ENCODE measurements at places on chromosomes 1 and 21. TPM values are rescaled to one million over a fixed set of nuclear protein-coding genes. Genes with fewer than 3 reads are reported as not detected.

DNA sequence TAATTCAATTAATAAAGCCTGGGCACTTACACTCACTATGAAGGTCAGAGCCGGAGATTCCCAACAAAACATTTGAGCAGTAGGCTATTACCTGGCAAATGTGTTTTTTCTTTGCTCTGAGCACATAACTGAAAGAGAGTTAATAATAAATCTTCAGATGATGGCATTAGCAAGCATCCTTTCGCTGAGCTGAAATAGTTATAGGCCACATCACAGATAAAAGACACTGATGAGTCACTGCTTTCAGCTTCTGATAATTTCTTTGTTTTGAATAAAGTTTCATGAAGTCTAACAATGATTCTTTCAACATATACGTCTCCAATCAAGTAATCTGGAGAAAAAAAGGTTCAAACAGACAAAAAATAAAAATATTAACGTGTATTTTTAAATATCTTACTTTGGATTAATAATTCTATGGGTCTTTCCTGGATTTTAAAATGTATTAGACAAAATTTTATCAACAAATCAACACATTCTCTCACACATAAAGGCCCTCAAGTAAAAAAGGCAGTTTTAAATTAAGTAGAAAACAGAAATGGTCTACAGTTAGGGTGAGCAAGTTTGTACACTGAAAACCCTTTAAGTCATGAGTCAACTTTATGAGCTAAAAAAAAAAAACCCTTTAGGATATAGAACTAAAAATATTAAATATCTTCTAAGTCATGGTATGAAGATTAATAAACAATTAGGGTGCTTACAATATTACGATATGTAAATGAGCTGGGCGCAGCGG, 33.1 kb downstream of the LTN1 start:
- peak; percentile 61 for DNase-seq

DNA sequence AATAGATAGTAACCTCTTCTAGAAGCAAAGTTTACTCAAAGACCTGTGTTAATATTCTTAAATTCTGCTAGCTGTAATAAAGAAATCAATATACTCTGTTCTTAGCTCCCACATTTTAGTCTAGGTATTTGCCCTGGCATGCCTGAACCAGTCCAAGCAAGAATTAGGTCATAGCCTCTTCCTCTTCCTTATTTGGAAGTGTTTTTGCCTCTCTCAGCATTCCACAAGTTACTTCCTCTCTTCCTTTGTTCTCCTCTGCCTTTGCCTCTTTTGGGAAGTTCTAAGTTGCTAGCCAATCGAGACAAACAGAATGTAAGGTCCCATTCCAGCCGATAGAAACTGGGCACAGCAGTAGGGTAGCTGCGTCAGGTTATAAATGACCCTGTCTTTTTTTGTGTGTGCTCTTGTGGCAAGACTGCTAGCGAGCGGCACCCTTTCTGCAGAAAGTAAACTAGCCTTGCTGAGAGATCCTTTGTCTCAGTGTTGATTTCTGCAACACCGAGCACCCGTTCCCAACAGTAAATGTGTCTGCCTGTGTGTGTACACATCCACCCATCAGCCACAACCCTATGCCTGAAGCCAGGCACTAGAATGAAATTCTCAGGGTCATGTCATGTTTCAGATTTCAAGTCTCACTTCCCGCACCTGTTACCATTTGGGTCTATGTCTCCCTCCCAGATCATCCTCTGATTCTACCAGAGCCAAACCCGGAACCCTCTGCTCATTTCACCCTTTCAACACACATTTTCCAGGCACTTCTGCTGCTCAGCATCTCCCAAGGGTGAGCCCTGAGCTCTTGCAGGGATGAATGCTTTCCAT, 37.5 kb downstream of the LRRC3 start:
- DNase-seq: no peak

CRNN gene
- total RNA-seq: not detected

- DNase-seq: no peak
Observed at GRCh38 chr1:913491-914130, 10.1 kb upstream of the SAMD11 start.

- peak; percentile 58 for DNase-seq
Observed at GRCh38 chr1:60281360-60281932, 207.9 kb upstream of the C1orf87 start.

DNA sequence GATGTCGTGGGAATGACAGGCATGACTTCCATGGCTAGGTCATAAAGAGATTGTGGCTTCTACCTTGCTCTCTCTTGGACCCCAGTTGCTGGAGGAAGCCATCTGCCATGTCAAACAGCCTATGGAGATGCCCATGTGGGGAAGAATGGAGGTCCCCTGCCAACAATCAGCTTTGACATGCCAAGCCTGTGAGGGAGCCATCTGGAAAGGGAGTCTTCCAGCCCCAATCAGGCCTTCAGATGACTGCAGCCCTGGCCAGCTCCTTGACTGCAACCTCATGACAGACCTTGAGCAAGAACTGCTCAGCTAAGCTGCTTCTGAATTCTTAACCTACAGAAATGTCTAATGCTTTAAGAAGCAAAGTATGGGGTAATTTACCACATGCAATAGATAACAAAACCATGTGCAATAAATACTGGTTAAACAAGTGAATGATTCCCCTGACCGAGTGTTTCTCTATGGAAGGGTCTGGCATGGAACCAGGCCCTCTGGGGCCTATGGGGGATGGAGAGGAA, 187.1 kb downstream of the HIVEP3 start:
- no peak for DNase-seq

GRCh38 chr1:81142099-81142826, 658.5 kb upstream of the ADGRL2 start:
- peak; percentile 29 for DNase-seq

SPRR4 gene
- not detected for total RNA-seq

DNA sequence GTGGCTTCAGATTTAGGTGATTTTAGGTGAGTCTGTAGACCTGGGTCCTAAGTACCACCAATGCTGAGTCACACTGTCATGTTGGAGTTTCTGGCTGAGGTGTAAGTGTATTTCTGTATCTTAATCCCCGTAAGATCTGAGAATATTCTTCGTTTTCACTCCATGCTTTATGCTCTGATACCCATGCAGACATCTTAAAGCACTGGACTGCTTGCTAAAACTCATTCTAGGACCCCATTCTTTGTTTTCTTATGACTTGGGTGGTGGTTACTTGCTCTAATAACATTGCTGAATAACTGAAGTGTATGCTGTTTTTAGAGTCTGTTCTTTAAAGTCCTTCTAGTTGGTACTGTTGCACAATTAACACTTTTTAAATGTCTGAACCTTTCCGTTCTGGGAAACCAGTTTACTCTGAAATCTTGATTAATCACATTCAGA, 36.6 kb downstream of the CDC42 start:
- no peak for DNase-seq

TEKT2 gene
- 0.48 TPM for total RNA-seq

- no peak for DNase-seq
Observed at GRCh38 chr1:245118806-245119205, 36.0 kb upstream of the KIF26B start.

KIF21B gene
- 18.4 TPM for total RNA-seq

DNA sequence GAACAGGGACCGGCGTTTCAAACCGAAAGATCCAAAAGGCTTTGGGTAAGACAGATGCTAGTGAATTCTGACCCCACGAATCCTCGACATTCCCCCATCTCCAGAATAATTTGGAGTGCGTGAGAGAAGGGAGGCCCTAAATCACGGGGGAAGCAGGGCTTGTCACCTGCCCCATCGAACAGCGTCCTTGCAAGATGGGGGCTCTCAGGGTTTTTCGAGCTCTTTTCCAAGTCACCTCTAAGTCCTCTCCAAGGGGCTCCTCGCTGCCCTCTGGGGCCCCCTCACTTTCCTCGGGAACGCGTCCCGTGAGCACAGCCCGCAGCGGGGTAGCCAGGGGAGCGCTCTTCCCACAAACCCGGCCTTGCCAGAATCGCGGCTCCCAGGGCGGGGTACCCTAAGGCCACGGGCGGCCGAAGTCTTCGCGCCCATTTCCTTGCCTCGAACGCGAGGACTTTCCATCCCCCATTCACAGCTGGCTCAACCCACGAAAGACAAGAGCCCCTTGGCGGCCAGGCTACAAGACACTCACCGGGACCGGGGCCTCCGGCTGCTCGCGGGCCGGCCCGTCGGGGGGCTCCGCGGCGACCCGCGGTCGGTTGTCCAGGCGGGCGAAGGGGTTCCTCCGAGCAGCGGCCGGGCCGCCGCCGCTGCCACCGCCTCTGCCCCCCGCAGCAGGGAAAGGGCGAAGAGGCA, 546 bp downstream of the DONSON start:
- DNase-seq: no peak

DNA sequence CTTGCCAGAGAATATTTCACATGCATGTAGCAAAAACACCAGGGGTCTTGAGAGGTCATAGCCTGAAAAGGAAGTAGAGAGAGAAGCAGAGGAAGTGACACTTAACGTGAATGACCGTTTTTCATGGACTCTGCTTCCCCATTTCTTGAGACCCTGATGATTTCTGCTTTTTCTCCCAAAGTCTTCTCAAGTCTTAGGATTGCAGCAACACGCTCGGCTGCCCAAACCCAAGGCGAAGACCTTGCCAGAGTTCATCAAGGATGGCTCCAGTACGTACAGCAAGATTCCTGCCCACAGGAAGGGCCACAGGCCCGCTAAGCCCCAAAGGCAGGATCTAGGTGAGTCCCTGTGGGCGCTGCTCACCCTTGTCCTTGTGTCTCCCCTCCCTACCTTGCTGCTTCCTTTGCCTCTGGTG, 12.8 kb downstream of the THEMIS2 start:
- DNase-seq: no peak

GRCh38 chr1:232878086-232878485, 72.3 kb upstream of the NTPCR start:
- DNase-seq: peak; percentile 38

AGO4 gene
- total RNA-seq: 14.2 TPM

FCRL1 gene
- not detected for total RNA-seq

DNA sequence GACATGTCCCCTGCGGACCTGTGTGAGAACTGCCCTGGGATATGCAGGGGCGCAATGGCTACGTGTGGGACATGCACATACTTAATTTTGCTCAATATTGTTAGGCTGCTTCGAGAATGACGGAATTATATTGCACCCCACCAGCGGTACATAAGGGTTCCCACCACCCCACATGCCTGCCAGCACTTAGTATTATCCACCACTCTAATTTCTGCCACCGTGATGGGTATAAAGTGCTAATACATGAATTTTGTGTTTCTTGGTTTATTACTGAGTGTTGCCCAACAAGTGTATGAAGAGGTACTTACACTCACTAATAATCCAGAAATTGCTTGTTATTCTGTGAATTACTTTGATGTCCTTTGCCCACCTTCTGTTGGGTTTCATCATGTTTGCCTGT, 52.1 kb upstream of the ACOT11 start:
- DNase-seq: no peak

DNA sequence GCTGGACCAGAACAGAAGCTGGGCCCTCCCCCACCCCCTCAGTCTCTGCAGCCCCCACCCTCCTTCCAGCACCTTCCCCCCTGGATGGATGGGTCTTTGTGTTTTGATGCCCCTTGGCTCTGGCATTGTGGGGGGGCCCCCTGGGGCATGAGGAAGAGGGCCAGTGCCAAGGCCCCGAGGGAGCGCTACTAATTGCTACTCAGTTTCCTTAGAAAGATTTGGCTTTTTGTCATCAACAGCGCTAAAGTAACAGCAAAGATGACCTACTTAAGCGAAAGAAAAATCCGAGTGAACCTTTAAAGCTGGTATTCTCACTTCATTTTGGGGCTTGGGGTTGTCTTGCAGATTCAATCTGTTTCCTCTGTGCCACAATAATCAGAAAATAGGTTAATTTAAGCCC, 63.5 kb downstream of the SKI start:
- no peak for DNase-seq

DNA sequence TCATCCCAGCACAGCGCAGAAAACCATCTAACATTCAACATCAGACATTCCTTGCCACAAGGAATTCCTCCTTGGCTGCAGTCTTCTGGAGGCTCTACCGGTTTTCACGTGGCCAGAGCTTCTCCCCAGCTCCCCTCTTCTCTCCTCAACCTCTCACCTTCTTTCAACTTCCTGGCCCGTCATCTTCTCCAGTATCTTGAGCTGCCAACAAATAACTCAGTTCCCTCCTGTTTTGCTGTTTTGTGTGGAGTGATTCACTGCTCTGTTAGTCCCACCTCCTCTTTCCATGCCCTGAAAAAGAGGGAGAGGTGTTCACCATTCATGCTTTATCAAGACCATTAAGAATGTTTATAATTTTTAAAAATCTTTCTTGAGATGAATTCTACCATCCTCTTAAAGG, 32.6 kb downstream of the PIGM start:
- no peak for DNase-seq

SH2D1B gene
- not detected for total RNA-seq

DNA sequence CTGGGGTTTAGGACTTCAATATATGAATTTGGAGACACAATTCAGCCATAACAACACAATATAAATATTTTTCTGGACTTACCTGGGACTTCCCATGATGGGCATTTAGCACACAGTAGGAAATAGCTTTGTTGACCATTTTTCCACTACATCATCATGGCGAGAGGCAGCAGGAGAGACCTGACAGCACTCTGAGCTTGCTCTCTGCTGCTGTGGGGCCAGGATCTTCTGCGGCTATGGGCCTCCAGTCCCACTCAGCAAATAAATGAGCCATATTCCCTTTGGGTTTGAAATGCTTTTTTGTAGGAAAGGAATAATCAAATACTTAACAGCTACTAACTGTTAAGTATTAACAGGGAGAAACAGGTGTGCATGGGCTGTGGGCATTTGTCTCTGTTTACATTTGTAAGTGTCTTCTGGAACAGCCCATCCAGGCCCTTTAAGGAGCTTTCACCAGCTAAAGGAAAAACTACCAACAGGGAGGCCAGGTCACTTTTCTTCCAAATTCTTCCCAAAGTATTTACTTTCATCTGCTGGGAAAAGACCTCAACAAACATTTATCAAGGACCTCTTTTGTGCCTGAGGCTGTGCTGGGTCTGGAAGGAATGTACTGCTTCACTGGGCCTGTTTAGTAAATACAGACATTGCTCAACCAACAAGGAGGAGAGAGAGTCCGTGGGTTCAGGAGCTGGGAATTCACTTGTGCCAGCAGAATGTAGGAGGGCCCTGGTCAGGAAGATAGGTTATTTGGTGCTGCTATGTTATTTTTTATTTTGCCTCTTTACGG, 133.2 kb downstream of the LRIG2 start:
- peak; percentile 7 for DNase-seq

DNA sequence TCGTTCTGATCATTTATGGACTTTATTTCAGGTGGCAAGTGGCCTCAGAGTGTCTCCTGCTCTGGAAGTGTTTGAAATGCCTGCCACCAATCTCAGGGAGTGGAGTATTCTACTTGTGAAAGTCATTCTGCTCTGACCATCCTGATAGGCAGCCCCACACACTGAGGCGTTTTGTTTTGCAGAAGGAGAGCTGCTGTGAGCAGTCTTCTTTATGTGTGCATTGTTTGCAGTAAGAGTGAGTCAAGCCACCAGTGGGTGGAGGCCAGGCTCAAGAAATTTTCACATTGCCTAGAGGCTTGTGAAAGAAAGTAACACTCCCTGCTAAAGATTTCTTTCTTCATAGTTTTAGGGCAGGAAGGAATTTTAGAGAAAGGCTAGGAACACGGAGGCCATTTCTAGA, 204.4 kb downstream of the SLC35F3 start:
- DNase-seq: no peak

Data from kidney epithelial cell (primary cell).